Endodermal cell (in vitro differentiated cells): ENCODE measurements at places on chromosomes 5 and 9.

- no peak for DNase-seq
Observed at GRCh38 chr5:2818936-2819335, 67.5 kb upstream of the IRX2 start.

- DNase-seq, result no peak
Observed at GRCh38 chr5:72720205-72720604, 96.3 kb upstream of the TNPO1 start.

GRCh38 chr5:90833753-90834152 is 275.2 kb downstream of the ADGRV1 start:
- no peak for DNase-seq

DNA sequence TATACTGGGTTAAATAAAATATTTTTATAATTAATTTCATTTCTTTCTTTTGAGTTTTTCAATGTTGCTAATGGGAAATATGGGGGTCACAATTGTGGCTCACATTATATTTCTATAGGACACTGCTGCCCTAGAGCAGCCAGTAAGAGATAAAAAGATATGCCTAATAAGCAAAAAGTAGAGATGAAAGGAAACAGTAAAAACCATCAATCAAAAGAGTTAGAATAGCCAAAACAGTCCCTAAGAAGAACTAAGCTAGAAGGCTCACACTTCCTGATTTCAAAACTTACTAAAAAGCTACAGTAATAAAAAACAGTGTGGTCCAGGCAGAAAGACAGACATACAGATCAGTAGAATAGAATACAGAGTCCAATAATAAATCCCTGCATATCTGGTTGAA is 104.4 kb downstream of the FANCC start:
- DNase-seq, result no peak

DNA sequence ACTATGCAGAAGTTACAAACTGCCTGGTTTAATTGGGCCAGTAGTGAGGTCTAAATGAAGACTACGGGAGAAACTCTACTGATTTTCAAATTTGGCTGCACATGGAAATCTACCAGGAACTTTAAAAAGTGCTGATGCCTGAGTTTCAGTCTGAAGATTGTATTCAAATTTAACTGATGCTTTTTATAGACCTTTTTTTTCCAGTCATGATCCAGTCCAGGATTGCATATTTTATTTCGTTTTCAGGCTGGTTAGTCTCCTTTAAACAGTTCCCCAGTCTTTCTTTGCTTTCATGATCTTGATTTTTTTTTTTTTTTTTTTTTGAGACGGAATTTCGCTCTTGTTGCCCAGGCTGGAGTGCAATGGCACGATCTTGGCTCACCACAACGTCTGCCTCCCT is 23.7 kb upstream of the SPZ1 start:
- DNase-seq, result no peak

DNA sequence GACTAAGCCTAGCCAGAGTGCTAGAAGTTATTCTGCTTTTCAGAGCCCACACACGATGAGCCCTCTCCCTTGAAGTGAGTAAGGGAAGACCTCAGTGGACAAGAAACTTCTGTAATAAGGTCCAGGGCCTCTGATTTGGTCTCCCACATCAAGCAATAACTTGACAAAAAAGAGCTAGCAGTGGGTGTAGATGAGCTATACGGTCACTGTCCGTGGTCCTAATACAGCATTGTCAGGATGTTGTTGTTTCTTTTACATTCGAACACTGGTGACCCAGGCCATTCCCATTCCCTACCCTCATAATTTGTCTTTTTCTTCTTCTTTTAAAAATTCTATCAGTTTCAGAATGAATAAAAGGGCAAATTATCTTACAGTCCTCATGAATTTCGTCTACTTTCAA is 5.2 kb downstream of the PCSK1 start:
- DNase-seq, result peak; percentile 58
